ENCODE measurements at places on chromosomes 4 and X. TPM values are rescaled to one million over a fixed set of nuclear protein-coding genes. Genes with fewer than 3 reads are reported as not detected.

FAM156A gene
- total RNA-seq: 6.3 TPM

DNA sequence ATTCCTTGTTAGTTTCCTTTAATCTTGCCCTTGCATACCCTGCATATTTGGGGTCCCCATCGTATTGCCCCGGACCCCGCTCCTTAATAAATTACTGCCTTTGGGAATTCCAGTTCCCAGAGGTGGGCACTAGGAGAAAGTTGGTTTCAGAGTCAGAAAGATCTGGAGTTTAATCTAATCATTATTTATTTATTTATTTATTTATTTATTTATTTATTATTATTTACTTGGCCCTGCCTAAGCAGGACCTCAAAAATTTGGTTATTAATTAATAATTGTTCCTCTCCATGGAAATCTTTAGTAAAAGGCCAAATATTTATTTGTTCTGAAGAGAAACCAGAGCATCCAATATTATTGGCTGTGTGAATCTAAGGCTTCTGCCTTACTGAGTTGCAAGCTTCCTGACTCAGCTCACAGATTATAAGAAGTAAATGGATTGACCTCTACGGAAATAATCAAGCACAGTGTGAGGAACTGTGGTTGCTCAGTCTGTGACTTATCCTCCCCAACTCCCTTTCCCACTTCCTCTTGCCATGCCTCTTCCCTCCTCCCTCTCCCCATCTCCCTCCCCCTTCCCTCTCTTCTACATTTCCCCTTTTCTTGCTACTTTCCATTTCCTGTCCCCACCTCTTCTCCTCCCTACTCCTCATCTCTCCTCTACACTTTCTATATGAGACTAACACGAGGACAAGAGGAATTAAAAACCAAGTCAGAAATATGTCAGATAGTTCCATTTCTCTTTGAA lies 61.5 kb upstream of the AP1S2 start:
- DNase-seq: no peak
- H3K27me3 ChIP-seq: no peaks in the 10 kb centered on the region
- H3K4me3 ChIP-seq: no peak overlapping the region
- H3K36me3 ChIP-seq: no peaks in the 10 kb centered on the region
- no peak overlapping the region for H3K27ac ChIP-seq

CT45A1 gene
- total RNA-seq: not detected

DNA sequence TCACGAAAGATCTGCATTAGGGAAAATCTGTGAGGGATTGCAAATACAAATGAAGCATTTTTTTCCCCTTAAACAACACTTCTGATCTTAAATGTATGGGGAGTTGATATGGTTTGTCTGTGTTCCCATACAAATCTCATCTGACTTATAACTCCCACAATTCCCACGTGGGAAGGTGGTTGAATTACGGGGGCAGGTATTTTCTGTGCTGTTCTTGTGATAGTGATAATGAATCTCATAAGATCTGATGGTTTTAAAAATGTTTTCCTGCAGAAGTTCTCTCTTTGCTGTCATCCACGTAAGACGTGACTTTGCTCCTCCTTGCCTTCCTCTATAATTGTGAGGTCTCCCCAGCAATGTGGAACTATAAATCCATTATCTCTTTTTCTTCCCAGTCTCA lies 107.4 kb upstream of the KCNIP4 start:
- no peaks in the 10 kb centered on the region for H3K36me3 ChIP-seq
- H3K27me3 ChIP-seq: no peaks in the 10 kb centered on the region
- DNase-seq: no peak
- H3K4me1 ChIP-seq: no peaks in the 10 kb centered on the region

- H3K27ac ChIP-seq: no peak overlapping the region
- no peak overlapping the region for H3K4me3 ChIP-seq
- H3K36me3 ChIP-seq: no peaks in the 10 kb centered on the region
- no peaks in the 10 kb centered on the region for H3K4me1 ChIP-seq
- DNase-seq: no peak
- no peaks in the 10 kb centered on the region for H3K27me3 ChIP-seq
Measured at GRCh38 chr4:29326816-29327215, 1393.4 kb upstream of the PCDH7 start.

DNA sequence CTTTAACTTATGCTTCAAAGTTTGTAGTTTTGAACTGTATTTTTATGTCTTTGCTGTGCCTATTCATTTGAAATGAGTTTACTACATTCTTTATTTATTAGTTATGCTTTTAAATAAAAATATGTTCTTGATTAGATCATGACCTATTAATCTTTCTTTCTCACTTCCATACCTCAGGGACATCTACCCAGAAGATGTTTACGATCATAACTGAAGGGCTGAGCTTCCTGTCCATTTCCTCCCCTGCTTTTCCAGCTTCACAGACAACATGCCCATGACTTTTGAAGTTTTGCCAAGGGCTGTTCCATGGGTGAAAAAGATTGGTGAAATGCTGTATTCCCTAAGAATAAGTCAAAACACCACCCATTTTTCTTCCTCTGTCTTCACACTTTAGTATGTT lies 99.7 kb upstream of the DDIT4L start:
- no peak overlapping the region for H3K4me3 ChIP-seq
- H3K27me3 ChIP-seq: no peaks in the 10 kb centered on the region
- no peaks in the 10 kb centered on the region for H3K4me1 ChIP-seq
- no peaks in the 10 kb centered on the region for H3K36me3 ChIP-seq
- no peak overlapping the region for H3K27ac ChIP-seq
- DNase-seq: no peak

DNA sequence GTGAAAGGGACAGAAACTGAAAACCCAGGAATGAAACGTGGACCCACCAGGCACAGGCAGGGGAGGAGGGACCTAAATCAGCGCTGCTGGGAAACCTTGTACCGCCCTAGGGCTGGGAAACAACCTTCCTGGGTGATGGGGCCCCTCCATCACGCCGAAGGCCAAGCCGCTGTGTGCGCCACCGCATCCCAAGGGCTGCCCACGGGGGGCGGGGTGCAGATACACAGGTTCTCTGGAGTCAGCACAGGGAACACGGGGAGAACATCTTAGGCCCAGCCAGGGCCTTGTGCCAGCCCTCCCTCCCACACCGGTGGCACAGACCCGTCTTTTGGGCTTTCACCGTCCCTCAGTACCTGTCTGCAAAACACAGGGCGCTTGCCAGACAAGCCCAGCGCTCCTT lies 13.0 kb downstream of the UVSSA start:
- no peak for DNase-seq
- H3K27ac ChIP-seq: no peak overlapping the region
- no peak overlapping the region for H3K4me3 ChIP-seq
- no peaks in the 10 kb centered on the region for H3K4me1 ChIP-seq
- H3K36me3 ChIP-seq: peaks cover 30% of the 10 kb centered on the region
- no peaks in the 10 kb centered on the region for H3K27me3 ChIP-seq

- no peak overlapping the region for H3K27ac ChIP-seq
- no peaks in the 10 kb centered on the region for H3K27me3 ChIP-seq
- DNase-seq: no peak
- no peaks in the 10 kb centered on the region for H3K36me3 ChIP-seq
Measured at GRCh38 chr4:114783215-114783595, 184.6 kb downstream of the UGT8 start.

GRCh38 chrX:123223859-123224258 lies 39.8 kb downstream of the GRIA3 start:
- no peaks in the 10 kb centered on the region for H3K4me1 ChIP-seq
- no peaks in the 10 kb centered on the region for H3K27me3 ChIP-seq
- no peak overlapping the region for H3K27ac ChIP-seq

DNA sequence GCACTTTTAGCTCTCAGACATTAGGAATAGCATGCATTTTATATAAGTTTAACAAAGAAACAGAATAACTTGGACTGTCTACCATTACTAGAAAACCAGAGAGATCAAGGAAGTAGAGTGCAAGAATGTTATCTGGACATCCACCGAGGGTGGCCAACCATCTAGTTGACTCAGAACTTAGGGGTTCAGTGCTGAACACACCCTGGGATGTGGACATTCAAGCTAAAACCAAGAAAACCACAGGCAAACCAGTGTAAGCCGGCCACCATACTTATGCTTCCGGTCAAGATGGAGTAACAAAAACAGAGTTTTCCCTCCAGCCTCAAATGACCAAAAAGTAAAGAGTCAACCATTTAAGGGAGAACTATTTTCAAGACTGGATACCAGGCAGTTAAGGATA lies 181.4 kb upstream of the MXRA5 start:
- H3K36me3 ChIP-seq: no peaks in the 10 kb centered on the region
- no peak overlapping the region for H3K27ac ChIP-seq
- no peak for DNase-seq

- DNase-seq: no peak
- H3K4me3 ChIP-seq: no peak overlapping the region
- H3K27me3 ChIP-seq: no peaks in the 10 kb centered on the region
- no peaks in the 10 kb centered on the region for H3K36me3 ChIP-seq
Measured at GRCh38 chr4:3396600-3396999, 45.2 kb upstream of the HGFAC start.

- H3K4me3 ChIP-seq: no peak overlapping the region
- no peaks in the 10 kb centered on the region for H3K36me3 ChIP-seq
- no peaks in the 10 kb centered on the region for H3K4me1 ChIP-seq
- peak overlapping the region; percentile 78 for H3K27ac ChIP-seq
- no peak for DNase-seq
Measured at GRCh38 chr4:89301902-89302301, 5.7 kb downstream of the GPRIN3 start.

DNA sequence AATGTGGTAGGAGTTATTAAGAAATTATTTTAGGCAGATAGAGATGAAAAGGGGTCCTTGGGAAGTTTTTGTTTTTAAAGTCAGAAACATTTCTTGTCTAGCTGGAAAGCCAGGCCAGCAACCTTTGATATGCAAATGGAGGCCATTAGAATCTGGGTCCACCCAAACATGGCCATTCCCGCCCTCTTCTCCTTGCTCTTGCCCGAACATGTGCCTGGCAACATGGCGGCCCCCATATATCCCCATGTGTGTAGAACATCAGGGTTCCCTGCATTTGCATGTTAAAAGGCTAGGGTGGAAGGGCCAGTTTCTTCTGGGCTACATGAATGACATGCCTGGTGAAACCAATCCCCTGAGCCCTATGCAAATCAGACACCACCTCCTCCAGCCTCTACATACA lies 80.7 kb upstream of the PLAC8 start:
- no peaks in the 10 kb centered on the region for H3K4me1 ChIP-seq
- H3K4me3 ChIP-seq: no peak overlapping the region
- DNase-seq: no peak
- no peak overlapping the region for H3K27ac ChIP-seq
- H3K27me3 ChIP-seq: no peaks in the 10 kb centered on the region

GRCh38 chrX:2450681-2451080 lies 50.1 kb downstream of the DHRSX start:
- H3K36me3 ChIP-seq: peaks cover 3% of the 10 kb centered on the region
- H3K4me3 ChIP-seq: no peak overlapping the region
- no peaks in the 10 kb centered on the region for H3K4me1 ChIP-seq

GRCh38 chr4:181792641-181793040 lies 450.6 kb upstream of the TENM3 start:
- H3K27ac ChIP-seq: no peak overlapping the region
- H3K4me1 ChIP-seq: no peaks in the 10 kb centered on the region
- no peaks in the 10 kb centered on the region for H3K36me3 ChIP-seq
- DNase-seq: no peak

GRCh38 chr4:168293386-168293975 lies 25.1 kb downstream of the DDX60 start:
- no peak for DNase-seq
- no peak overlapping the region for H3K27ac ChIP-seq
- no peak overlapping the region for H3K4me3 ChIP-seq
- H3K27me3 ChIP-seq: no peaks in the 10 kb centered on the region

DNA sequence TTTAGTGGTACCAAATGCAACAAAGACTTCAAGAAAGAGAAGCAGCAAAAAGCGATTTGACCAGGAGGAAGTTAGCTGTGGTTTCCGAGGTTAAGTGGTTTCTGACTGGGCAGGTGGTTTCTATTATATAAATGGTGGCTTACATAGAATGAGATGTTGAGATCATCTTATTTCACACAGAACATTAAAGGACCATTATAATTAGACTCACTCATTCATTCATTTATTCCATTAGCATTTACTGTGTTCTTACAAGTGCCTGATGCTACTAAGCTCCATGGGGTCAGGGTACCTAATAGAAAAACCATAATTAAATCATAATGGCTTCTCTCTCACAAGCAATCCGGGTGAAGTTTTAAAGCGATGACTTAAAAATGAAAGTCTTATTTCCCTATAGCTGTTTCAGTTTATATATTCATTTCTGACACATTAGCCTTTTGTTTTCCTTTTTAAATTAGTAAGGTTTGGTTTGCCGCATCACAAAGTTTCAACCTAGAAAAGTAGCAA lies 10.6 kb downstream of the TSPAN6 start:
- peaks cover 37% of the 10 kb centered on the region for H3K27me3 ChIP-seq
- peaks cover 17% of the 10 kb centered on the region for H3K36me3 ChIP-seq
- H3K4me3 ChIP-seq: no peak overlapping the region
- no peaks in the 10 kb centered on the region for H3K4me1 ChIP-seq

DNA sequence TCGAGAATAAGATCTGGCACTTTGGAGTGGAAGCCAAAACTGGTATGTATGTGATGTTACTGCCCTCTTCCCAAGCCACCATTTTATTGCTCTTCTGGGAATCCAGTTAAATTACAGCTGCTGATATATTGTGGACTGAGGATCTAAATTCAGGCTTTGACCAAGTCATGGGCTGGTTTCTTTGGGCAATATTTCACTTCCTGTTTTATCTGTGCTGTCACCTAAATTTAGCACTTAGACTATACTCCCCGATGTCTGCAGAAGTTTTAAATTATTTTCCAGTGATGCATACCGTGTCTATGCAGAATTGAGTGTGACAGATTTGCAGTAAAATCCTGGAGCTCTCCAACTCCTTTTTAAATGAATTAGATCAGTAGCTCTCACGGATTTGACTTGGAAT lies 100.0 kb downstream of the TEX13A start:
- no peaks in the 10 kb centered on the region for H3K4me1 ChIP-seq
- no peak overlapping the region for H3K27ac ChIP-seq
- no peaks in the 10 kb centered on the region for H3K36me3 ChIP-seq
- no peak for DNase-seq

DNA sequence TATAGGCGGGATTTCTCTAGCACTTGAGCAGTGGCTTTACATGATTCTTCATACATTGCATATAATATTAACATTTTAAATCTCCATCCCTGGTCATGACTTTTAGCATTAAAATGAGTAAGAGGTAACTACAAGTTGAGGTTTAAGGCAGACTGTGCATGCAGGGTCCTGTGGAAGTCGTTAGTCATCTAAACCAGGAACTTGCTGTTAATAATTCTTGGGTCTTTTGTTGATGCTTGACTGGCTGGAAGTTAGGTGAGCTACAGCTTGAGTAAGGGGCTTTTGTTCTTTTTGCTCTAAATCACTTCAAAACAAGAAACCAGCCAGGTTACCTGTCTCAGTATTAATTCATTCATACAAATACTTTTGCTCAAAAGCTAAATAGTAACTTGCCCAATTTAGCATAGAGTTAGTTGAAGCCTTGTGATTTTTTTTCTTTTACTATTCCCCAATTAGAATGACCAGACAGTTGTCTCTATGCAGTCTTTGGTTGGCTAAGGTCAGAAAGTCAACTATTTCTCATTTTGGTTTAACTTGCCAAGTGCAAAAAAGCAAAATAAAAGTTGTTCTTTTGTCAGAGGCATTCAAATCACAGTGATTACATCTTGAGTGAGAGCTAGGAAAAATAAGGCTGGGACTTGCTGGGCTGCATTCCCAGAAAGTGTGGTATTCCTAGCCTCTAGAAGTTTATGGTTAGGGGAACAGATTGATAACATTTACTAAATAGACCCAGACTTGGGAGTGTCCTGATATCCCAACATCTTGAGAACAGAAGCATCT lies 516.9 kb downstream of the PDHA2 start:
- H3K27me3 ChIP-seq: no peaks in the 10 kb centered on the region
- H3K27ac ChIP-seq: no peak overlapping the region
- DNase-seq: no peak
- no peaks in the 10 kb centered on the region for H3K36me3 ChIP-seq
- peaks cover 10% of the 10 kb centered on the region for H3K4me1 ChIP-seq

CCKAR gene
- total RNA-seq: not detected

SLC2A9 gene
- total RNA-seq: 8.1 TPM
